ENCODE measurements at places on chromosomes 13 and 19.

DNA sequence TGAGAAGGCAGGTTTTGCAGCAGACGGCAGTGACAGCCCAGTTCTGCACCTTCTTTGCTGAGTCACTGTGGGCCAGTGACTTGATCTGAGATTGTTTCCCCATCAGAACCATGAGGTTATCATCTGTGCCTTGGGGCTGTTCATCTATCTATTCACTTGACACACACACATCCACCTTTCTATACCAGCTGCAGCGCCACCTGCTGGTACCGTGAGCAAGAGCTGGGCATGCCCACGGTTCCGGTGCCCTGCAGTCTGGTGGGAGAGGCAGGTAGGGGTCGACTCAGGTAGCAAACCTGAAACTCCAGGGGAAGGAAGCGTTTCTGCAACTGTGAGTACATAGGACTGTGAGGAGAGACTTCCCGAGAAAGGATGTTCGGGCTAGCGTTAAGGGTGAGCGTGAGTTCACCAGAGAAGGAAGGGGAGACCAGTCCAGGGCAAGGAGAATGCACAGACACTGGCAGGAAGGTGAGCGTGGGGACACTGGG lies 7.5 kb upstream of the LIN7B start:
- H3K4me3 ChIP-seq = no peak overlapping the region
- peaks cover 66% of the 10 kb centered on the region for H3K36me3 ChIP-seq
- DNase-seq = peak; percentile 56
- peak overlapping the region; percentile 62 for H3K27ac ChIP-seq
- H3K27me3 ChIP-seq = no peaks in the 10 kb centered on the region

GRCh38 chr13:49938314-49938713 lies 2.2 kb upstream of the SPRYD7 start:
- peak overlapping the region; percentile 53 for H3K4me3 ChIP-seq
- H3K27me3 ChIP-seq = no peaks in the 10 kb centered on the region
- H3K36me3 ChIP-seq = peaks cover 9% of the 10 kb centered on the region
- no peak for DNase-seq
- H3K4me1 ChIP-seq = peaks cover 29% of the 10 kb centered on the region

GRCh38 chr19:45591004-45591637 lies 6.5 kb upstream of the OPA3 start:
- H3K4me1 ChIP-seq = no peaks in the 10 kb centered on the region
- H3K27ac ChIP-seq = no peak overlapping the region
- H3K4me3 ChIP-seq = no peak overlapping the region
- H3K27me3 ChIP-seq = peaks cover 37% of the 10 kb centered on the region
- H3K36me3 ChIP-seq = no peaks in the 10 kb centered on the region
- DNase-seq = no peak

DNA sequence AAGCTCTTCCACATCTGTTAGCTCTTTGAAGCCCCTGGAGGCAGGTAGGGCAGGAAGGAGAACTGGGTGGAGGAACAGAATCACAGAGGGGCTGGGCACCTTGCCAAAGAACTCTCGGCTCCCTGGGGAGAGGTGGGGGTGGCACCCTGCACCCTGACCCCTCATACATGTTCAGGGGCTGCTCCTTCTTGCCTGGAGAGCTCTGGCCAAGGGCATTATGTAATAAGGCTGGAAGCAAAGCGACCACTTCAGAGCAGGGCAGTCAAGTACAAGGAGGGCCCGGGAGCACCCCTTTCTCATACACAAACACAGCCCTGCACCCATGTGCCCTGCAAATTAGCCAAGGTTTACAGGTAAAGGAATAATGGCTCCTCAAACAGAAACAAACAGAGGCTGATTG lies 351.9 kb upstream of the TSHZ3 start:
- no peaks in the 10 kb centered on the region for H3K27me3 ChIP-seq
- H3K4me3 ChIP-seq = no peak overlapping the region
- DNase-seq = no peak
- no peaks in the 10 kb centered on the region for H3K4me1 ChIP-seq

DNA sequence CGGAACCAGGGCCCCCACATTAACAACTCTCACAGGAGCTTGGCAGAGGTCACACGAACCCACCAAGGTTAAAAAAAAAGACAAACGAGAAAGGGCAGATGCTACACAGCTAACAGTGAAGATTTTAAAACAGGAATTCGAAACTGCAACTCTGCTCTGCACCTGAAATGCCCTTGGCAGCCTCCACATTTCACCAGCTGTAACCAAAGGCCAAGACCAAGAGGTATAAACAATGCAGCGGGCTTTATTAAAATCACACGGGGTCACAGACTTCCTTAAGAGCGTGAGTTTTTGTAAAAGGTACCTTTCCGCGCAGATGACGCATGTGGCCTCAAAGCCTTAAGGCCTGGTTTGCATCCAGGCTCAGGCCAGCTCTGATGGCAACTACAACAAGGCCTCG lies 88.2 kb downstream of the STK24 start:
- DNase-seq = no peak
- peaks cover 89% of the 10 kb centered on the region for H3K4me1 ChIP-seq
- H3K27ac ChIP-seq = peak overlapping the region; percentile 60
- peaks cover 18% of the 10 kb centered on the region for H3K36me3 ChIP-seq
- peak overlapping the region; percentile 38 for H3K4me3 ChIP-seq

DNA sequence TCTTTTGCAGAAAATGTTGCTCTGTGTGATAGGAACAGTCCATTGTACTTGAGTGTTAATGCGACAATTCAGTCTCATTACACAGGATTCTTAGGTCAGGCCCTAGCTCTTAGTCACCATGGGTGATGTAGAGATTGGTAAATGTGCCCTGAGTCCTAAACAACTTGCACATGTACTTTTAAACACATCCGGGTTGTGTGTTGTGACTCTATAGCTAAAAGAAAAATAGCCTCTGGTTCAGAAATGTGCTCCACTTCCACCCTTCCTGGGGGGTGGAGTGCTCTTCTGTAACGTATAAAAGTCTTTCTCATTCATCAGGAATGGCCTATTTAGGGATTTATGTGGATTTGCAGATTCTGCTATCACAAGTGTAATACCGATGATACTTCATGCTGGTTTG lies 5.2 kb downstream of the SPATA13 start:
- DNase-seq = no peak
- no peak overlapping the region for H3K27ac ChIP-seq
- peaks cover 13% of the 10 kb centered on the region for H3K4me1 ChIP-seq
- no peaks in the 10 kb centered on the region for H3K36me3 ChIP-seq
- H3K4me3 ChIP-seq = no peak overlapping the region

GRCh38 chr19:2242816-2243215 lies 6.2 kb downstream of the SF3A2 start:
- no peak overlapping the region for H3K4me3 ChIP-seq
- H3K36me3 ChIP-seq = peaks cover 69% of the 10 kb centered on the region
- peaks cover 48% of the 10 kb centered on the region for H3K4me1 ChIP-seq
- H3K27me3 ChIP-seq = no peaks in the 10 kb centered on the region
- DNase-seq = no peak
- H3K27ac ChIP-seq = no peak overlapping the region

DNA sequence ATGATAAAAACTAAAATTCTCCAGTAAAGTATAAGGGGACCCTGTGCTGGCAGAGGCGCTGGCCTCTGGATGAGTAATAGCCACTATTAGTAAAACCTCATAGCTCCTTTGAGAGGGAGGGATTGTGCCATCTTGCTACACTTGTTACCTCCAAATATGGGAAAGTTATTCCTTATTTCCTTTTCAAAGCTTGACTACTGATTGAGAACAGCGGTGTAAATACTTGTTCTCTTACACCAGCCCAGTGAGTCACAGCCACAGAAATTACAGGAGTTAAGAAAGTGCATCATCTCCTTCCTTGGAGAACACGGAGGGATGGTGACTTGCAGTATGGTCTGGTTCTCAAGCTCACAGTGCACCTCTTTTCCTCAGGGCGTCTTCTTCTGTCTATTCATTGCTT lies 379.0 kb downstream of the EFNB2 start:
- H3K27me3 ChIP-seq = no peaks in the 10 kb centered on the region
- H3K27ac ChIP-seq = no peak overlapping the region
- no peak for DNase-seq
- no peak overlapping the region for H3K4me3 ChIP-seq
- H3K4me1 ChIP-seq = no peaks in the 10 kb centered on the region

DNA sequence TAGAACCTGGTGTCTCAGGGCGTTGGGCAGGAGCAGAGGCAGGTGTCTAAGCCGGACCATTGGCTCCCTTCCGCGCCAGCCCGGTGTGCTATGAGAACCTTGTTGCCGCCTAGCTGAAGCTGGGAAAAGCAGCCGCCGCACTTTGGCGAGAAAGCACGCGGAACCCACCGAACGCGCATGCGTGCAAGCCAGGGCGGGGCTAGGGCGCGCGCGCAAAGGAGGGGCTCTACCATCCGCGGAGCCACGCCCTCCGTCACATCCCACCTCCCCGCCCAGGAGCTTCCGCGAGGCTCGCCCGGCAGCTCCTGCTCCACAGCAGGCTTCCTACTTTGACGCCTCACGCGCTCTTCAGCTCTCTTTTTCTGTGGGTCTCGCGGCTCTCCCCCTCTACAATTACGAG lies 51.3 kb downstream of the WDR87 start:
- no peaks in the 10 kb centered on the region for H3K4me1 ChIP-seq
- H3K27ac ChIP-seq = no peak overlapping the region
- H3K36me3 ChIP-seq = no peaks in the 10 kb centered on the region
- H3K4me3 ChIP-seq = no peak overlapping the region
- peak; percentile 18 for DNase-seq
- peaks cover 7% of the 10 kb centered on the region for H3K27me3 ChIP-seq

- H3K4me1 ChIP-seq = peaks cover 10% of the 10 kb centered on the region
- peaks cover 3% of the 10 kb centered on the region for H3K27me3 ChIP-seq
- H3K27ac ChIP-seq = no peak overlapping the region
- H3K4me3 ChIP-seq = no peak overlapping the region
- DNase-seq = no peak
Observed at GRCh38 chr13:33193428-33193974, 92.1 kb downstream of the STARD13 start.

GRCh38 chr13:60756306-60756705 lies 359.3 kb downstream of the TDRD3 start:
- H3K4me3 ChIP-seq = no peak overlapping the region
- no peak overlapping the region for H3K27ac ChIP-seq
- no peaks in the 10 kb centered on the region for H3K27me3 ChIP-seq
- H3K36me3 ChIP-seq = no peaks in the 10 kb centered on the region
- DNase-seq = no peak

GRCh38 chr19:10454267-10454666 lies 33.9 kb downstream of the PDE4A start:
- H3K4me3 ChIP-seq = no peak overlapping the region
- no peak overlapping the region for H3K27ac ChIP-seq
- no peaks in the 10 kb centered on the region for H3K27me3 ChIP-seq
- H3K4me1 ChIP-seq = no peaks in the 10 kb centered on the region
- DNase-seq = no peak
- no peaks in the 10 kb centered on the region for H3K36me3 ChIP-seq
